ENCODE measurements at places on chromosomes 6 and 20.
A peak's percentile ranks its signal among the peaks of the same experiment; 100 is the strongest.

DNA sequence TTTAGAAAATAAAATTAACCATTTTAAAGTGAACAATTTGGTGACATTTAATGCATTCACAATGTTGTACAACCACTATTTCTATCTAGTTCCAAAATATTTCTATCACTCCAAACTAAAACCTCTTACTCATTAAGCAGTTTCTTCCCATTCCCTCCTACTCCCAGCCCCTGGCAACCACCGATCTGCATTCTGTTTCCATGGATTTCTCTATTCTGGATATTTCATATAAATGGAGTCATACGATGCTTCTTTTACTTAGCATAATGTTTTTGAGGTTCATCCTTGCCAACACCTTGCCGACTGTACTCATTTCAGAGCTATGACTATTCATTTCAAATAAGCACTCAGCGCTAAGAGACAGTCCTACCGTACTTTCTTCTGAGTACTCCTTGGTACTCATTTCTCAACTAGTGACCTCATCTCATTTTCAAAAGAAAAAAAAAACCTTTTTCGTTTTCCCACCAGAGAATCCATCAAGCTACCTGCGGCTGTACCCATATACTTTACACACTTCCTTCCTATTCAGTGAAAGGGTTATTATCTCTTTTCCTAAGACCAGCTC is 259.2 kb downstream of the UTRN start:
- DNase-seq = no peak

- no peak for DNase-seq
Observed at GRCh38 chr20:50887576-50887975, 43.7 kb downstream of the ADNP start.

- no peak for DNase-seq
Observed at GRCh38 chr6:13838616-13839015, 24.3 kb upstream of the MCUR1 start.

DNA sequence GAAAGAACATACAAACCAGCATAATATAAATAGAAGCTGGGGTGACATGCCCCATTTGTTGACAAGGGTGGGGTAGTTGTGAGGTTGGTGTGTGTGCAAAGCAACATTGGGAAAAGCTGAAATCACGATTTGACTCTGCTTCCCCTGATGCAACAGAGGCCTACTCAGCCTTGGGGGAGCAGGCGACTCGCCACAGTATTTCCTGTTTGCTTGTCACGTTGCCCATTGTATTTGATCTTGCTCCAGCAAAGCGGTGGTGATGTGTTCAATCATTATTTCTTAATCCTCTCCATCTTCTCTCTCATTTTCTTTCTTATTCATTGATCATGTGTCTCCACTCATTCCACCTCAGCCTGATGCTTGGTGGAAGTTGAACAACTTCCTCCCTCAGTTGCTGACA is 165.8 kb upstream of the CITED2 start:
- DNase-seq = peak; percentile 17

DNA sequence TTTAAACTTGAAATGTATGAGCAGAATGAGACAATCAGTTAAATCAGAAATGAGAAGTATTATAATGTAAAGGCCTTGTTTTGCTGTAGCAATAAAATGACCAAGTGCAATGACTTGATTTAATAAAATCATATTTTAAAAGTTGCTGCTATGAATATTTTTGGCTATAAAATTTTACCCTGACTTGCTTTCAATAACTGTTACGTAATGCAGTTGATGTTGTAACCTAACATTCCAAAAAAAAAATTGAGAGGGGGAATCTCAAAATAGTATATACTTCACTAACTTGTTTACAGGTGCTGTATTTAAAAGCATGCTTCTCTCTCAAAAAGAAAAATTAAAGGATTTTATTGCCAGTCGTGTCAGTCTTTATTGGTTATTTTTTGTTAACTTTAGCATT is 71.6 kb upstream of the ADGRF4 start:
- no peak for DNase-seq

GRCh38 chr6:119594907-119595306 is 245.3 kb upstream of the MAN1A1 start:
- DNase-seq = no peak

GRCh38 chr6:20629509-20629908 is 95.3 kb downstream of the CDKAL1 start:
- no peak for DNase-seq

GRCh38 chr6:13573669-13574110 is 711 bp upstream of the SIRT5 start:
- no peak for DNase-seq

DNA sequence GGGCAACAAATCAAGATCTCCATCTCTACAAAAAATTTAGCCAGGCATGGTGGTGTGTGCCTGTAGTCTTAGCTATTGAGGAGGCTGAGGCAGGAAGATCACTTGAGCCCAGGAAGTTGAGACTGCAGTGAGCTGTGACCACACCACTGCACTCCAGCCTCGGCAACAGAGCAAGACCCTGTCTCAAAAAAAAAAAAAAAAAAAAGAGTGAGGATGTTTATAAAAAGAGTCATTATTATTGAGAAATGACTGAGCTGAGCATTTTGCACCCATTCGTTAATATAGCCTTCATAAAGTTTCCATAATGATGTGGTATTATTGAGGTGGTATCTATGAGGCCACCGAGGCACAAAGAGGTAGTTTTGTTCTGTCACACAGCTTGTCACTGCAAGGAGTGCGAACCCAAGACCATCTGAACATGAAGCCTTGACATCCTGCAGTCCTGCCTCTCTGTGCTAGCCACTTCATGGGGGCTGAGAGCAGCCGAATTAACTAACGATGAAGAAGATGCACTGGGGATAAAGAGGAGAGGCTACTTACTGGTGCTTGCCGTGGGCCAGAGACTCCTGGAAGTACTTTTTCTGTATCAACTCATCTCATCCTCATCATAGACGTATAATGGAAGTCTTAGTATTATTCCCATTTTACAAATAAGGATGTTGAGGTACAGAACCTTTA is 175.5 kb downstream of the BCAS1 start:
- no peak for DNase-seq

- DNase-seq = no peak
Observed at GRCh38 chr6:117534974-117535373, 52.5 kb downstream of the DCBLD1 start.

- no peak for DNase-seq
Observed at GRCh38 chr6:41341580-41341979, 6.2 kb downstream of the NCR2 start.

DNA sequence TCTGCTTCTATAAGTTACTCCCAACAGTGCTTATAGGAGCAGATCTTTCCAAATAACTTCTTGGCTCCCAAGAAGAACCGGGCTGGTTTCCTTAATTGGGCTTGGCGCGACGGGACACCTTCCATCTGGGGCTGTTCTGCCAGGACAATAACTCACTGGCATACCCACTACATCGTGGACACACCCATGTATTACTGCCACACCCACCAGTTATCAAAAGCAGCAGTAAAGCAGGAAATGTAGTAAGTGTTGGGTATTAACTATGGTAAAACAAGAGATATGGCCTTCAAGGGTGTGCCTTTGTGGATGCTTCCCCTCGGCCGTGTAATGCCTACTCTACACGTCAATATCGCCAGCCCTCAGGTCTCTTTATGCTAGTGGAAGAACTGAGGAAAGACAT is 24.7 kb downstream of the CNKSR3 start:
- DNase-seq = no peak

GRCh38 chr20:19774135-19774933 is 16.3 kb downstream of the RIN2 start:
- no peak for DNase-seq

DNA sequence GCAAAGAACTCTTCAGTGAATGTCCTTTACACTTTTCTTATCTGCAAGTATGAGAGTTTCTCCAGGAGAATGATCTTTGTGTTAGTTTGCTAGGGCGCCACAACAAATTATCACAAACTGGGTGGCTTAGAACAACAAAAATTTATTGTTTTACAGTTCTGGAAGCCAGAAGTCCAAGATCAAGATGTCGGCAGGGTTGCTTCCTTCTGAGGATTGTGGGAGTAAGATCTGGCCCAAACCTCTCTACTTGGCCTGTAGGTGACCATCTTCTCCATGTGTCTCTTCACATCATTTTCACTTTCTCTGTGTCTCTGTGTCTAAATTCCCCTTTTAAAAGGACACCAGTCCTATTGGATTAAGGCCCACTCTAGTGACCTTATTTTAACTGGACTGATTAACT is 103.0 kb downstream of the ADTRP start:
- DNase-seq = no peak

DNA sequence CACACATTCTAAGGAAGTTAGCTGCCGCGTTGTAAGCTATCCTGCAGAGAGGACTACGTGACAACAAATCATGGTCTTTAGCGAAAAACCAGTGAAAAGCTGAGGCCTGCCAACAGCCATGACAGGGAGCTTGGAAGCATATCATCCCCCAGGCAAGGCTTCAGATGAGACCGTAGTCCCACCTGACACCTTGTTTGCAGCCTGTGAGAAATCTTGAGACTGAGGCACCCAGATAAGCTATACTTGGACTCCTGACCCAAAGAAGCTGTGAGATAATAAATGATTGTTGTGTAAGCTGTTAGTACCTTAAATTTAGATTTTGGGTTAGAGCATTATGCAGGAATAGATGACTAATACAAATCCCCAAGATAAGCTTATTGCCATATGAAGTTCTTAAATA is 45.4 kb upstream of the SENP6 start:
- no peak for DNase-seq

DNA sequence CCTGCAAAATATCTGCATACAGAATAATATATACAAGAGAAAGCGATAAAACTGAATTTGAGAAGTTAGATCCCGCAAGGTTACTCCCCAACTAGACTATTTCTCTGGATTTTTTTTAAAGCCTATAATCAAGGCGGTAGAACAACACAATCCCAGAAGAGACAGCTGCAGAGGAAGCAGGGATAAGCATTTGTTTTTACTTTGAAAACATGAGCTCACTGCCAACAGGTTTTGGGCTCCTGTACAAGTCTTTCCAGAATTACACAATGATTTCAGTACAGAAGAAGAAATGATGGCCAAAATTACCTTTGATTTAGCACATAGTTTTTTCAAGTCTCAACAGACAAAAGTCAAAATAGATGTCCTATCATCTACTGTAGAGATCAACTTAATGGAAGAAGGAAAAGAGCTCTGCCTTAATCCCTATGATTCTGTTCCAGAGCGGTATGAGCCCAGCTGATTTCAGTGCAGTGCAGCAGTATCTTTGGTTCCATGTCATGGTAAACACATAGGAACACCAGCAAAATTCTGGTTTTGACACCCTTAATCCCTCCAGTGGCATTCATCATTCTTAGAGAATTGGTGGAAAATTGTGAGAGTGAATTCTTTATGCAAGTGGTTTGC is 304.3 kb downstream of the HDGFL1 start:
- no peak for DNase-seq

Data from stimulated activated CD8-positive, alpha-beta memory T cell treated with anti-CD3 and anti-CD28 coated beads, Interleukin-4, amount 100 ng/mL, for 4 hours (primary cell).